Stimulated activated CD4-positive, alpha-beta T cell treated with anti-CD3 and anti-CD28 coated beads, Interleukin-4, amount 100 ng/mL, for 24 hours (primary cell): ENCODE measurements at places on chromosomes 3 and 15.

DNA sequence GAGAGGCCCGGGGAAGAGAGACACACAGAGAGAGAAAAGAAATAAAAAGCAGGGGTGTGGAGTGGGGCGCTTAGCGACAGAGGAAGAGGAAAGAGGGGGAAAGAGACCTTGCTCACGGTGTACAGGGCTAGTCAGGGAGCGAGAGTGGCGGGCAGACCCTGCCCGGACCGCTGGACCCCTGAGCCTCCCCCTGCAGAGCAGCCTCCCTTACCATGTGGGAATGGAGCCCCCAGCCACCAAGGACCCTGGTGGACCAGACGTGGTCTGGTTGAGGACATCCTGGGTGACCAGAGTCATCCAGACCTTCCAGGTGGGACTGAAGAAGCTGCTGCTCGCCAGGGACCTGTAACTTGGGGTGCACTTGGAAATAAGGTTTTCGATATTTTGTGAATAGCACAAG lies 129.6 kb downstream of the CHSY1 start:
- DNase-seq, result no peak

DNA sequence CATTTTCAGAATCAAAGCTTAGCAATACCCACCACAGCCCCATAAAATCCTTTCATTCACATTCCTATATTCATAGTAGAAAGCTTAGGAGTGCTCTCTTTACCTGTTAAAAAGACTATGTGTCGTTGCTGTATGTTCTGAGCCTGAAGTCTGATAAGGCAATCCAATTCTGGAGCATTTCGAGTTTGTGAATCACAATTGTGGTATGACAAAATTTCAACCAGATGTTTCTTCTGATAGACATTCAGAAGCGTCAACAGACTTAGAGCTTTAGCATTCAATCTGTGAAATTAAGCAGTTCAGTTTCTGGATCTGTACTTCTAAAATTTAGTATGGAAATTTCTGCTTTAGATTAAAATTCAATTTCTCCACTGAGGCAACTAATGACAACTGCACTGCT lies 58.3 kb downstream of the TASOR start:
- no peak for DNase-seq

- DNase-seq, result no peak
Measured at GRCh38 chr3:37024092-37024491, 30.8 kb downstream of the MLH1 start.

DNA sequence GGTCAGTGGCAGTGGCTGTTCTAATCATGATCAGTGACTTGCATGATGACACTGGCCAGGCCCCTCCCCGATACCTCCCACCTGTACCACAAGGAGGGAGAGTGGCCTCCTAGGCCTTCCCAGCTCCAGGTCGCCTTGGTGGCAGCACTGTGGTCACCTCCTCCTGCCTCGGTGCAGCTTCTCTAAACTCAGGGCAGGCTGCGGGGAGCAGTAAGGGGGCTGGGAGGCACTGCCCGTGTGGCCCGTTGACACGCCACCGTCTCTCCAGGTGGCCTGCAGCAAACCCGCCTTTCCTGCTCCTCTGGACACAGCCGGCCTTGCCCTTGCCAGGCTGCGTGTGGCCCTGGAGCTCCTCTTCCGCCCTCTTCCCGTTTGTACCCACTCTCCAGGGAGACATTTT lies 184.1 kb downstream of the XXYLT1 start:
- DNase-seq, result no peak

DNA sequence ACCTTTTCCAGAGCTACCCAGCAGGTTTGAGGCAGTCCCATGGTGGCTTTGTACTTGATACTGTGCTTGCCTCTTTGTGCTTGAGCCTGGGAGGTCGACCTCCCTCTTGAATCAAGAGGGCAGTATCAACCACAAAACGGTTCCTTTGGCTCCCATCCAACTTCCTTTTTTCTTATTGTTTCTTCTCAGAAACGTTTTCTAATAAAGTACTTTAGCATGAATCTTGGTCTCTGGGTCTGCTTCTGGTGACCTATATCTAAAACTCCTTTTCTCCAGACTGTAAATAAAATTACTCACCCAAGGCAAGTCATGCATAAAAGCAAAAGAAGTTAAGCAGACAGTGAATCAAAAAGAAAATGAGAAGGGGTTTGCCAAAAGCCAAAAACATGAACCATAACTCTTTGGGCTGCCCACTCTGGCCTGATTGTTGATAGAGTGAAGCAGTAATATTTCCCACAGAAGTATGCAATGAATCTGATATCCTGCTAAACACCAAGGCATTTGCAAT lies 112.2 kb upstream of the SLC4A7 start:
- DNase-seq, result peak; percentile 14

DNA sequence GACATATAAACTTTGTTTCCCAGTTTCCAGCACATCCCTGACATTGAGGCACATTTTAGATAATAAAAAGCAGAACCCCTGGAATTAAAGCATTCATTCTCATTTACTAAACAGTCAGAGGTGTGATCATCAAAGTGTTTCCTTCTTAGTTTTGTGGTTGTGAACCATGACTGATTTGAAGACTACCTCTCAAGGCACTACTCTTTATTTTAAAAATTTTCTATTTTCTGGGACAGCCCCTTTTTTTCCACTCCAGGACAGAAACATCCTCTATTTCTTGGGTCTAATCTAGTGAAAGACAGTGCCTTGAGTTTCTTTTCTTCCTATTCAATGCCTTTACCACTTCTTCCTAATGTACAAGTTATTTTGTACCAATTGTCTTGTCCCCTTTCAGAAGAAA lies 5.2 kb downstream of the SST start:
- DNase-seq, result no peak

DNA sequence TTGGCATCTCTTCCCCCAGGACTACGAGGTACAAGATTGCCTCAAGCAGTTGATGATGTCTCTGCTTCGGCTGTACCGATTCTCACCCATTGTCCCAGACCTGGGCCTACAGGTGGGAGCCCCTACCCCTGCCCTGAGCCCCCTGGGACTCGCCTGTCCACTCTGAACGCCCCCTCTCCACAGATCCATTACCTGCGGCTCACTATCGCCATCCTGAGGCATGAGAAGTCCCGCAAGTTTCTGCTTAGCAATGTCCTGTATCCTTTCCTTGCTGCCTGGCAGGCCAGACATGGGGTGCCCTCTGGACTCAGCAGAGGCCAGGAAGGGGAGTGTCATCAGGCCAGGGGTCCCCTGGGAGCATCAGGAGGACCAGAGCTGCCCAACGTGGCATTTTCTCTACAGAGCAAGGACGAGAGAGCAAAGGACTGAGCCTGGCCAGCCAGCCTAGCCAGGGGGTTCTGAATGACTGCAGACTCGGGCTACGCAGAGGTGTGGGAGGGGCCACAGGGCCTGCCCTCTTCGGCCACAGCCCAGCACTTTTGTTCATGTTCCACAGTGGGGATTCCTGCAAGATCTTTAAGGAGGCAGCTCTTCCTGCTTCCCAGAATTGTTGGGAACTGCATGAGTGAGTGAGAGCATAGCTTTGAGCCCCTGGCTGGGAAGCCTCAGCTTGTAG lies 11.2 kb downstream of the RNF123 start:
- DNase-seq, result no peak

- DNase-seq, result no peak
Measured at GRCh38 chr15:53549697-53550305, 209.7 kb downstream of the WDR72 start.

DNA sequence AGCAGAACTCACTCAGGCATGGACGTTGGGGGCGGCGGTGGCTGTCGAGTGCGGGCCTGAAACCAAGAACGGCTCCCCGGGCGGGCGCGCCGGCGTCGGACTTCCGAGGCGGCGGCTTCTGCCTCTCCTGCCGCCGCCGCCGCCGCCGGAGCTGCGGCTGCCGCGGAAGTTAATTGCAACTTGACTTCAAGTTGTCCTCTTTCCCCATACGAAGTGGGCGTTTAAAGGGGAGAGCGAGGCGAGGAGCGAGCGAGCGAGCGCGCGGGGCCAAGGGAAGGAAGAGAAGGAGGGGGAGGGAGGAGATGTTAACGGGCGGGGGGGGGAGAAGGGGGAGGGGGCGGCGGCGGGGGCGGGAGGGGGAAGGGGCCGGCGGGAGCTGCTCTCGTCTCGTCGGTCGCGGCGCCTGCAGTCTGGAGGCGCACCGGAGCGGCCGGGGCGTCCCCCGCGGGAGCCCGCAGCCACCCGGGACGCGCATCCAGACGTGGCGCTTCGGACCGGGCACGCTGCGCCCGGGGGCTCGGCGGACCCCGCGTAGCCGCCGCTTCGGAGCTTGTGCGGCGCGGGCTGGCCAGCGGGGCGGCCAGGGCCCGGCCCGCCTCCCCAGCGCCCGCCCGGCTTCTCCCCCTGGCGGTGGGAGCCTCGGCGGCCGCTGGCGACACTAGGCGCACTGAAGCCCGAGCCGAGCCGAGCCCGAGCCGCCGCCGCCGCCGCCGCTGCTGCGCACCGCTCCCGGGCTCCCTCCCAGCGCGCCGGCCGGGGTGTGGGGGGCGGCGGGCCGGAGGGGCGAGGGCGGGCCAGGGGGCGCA lies 19.7 kb upstream of the SATB1 start:
- peak; percentile 77 for DNase-seq

GRCh38 chr15:68316061-68316804 lies 38.7 kb downstream of the FEM1B start:
- no peak for DNase-seq

- DNase-seq, result no peak
Measured at GRCh38 chr3:104687362-104687761, 679.3 kb upstream of the ALCAM start.

GRCh38 chr3:153919773-153920172 lies 201.4 kb upstream of the ARHGEF26 start:
- DNase-seq, result no peak

GRCh38 chr3:173630849-173631248 lies 233.3 kb downstream of the NLGN1 start:
- no peak for DNase-seq

DNA sequence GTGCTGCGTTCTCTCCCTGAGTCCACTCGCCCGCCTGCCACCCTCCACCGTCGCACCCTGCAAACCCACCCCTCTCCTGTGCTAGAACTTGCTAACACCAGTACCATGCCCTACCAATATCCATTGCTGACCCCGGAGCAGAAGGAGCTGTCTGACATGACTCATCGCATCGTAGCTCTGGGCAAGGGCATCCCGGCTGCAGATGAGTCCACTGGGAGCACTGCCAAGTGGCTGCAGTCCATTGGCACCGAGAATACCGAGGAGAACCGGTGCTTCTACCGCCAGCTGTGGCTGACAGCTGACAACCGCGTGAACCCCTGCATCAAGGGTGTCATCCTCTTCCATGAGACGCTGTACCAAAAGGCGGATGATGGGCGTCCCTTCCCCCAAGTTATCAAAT lies 4.9 kb upstream of the ALAS1 start:
- DNase-seq, result no peak

DNA sequence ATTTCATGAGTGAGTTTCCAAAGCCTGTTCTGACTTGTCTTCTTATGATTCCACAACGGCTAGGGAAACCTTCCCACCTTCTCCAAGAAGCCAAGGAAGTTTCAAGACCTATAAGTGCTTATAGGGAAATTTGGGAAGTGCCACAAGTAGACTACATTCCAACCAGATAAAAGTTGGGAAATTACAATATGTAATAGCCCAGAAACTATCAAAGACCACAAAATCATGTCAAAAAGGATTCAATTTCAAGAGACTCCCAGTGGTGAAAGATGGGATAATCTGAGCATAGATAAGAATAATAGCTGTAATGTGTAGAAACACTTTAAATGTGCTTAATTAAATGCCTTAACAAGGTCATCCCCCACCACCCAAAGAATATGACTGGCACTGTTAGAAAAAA lies 169.2 kb upstream of the SLC2A2 start:
- DNase-seq, result no peak

GRCh38 chr15:79815468-79815867 lies 81.3 kb downstream of the MTHFS start:
- DNase-seq, result no peak

GRCh38 chr15:48680841-48681240 lies 35.3 kb upstream of the FBN1 start:
- DNase-seq, result no peak

DNA sequence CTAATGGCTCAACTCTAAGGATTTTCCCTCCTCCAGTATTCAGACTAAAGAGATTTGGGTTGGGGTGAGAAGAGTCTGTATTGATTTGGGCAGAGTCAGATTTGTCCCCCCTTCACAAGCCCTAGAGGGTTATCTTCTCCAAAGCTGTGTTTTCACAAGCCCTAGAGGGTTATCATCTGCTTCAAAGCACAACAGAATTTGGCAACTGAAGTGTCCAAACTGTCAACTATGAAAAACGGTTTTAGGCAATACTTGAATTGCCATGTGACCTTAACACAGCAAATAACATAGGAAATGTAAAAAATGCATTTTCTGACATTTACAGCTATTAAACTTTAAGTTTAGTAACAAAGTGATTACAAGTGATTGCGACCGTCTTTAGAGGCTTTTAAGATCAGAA lies 119.9 kb downstream of the IMPG2 start:
- no peak for DNase-seq

- peak; percentile 77 for DNase-seq
Measured at GRCh38 chr3:69306239-69307185, 79.4 kb downstream of the FRMD4B start.

DNA sequence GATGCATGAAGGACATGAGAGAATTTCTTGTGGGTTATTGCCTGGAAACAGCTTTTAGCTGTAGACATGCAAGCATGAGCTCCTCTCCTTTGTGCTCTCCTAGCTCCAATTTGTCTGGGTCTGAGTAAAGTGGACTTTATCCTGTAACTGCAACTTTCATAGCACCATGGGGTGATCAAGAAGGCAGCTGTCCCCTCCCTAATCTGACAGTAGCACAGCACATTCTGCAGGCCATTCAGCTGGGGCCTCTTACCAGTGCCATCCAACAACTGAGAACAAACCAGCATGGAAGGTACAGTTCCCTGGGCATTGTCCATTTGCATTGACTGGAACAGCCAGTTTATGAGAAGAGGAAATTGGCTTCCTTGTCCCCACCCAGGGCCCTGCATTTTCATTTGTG lies 7.7 kb upstream of the RAB27A start:
- DNase-seq, result no peak

- no peak for DNase-seq
Measured at GRCh38 chr15:97156739-97157265, 803.7 kb upstream of the ARRDC4 start.

DNA sequence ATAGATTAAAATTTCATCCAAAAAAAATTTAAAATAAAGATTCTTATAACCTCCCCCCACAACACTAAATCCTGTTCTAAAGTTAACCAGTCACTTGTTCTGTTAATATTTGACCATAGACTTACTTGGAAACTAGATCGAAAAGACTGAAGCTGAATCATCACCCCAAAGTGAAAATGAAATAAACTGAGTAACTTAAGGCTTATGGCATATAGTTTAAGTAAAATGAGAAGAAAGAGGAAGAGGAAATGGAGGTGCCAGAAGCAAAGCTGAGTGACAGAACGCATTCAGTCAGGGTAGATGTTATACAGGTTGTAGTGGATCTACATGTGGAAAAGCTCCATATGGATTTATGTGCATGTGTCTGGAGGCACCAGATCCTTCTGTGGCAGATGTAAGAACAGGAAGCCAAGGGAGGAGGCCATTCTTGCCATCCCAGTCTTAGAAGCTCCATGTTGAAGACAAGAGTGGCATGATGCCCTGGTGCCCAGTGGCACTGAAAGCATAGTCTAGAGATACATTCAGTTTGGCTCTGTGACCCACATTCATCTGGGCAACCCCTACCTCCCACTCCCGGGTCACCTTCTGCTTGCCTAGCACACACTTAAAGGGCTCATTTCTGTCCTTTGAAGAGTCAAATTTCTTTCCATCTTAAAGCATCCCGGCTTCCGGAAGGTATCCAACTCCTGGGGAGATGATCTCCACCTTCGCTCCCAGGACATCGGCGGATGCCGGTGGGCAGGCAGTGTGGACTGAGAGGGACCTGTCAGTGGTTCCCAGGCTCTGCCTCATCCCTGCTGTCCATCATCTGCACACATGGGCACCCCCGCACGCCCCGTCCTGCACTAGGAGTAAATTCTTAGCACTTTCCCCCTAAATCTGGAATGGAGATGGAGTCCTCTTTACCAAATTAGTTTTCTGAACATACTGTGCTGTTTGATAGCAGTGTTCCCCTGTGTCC lies 90.8 kb downstream of the NEO1 start:
- no peak for DNase-seq
